Smooth muscle cell of the coronary artery (primary cell): ENCODE measurements at places on chromosomes 7 and 10. TPM values are rescaled to one million over a fixed set of nuclear protein-coding genes. Genes with fewer than 3 reads are reported as not detected.

HIF1AN gene
- total RNA-seq, result 9.9 and 11.1 TPM in 2 replicates

IDI2 gene
- total RNA-seq, result not detected in 2 replicates

BICC1 gene
- total RNA-seq, result 91.9 and 102 TPM in 2 replicates

RNF32 gene
- total RNA-seq, result 0.23 and 0.98 TPM in 2 replicates

FXYD4 gene
- total RNA-seq, result not detected in 2 replicates

UPK3BL1 gene
- total RNA-seq, result 5.4 and 6.2 TPM in 2 replicates

ARHGAP22 gene
- 28.0 and 63.6 TPM in 2 replicates for total RNA-seq

MSMB gene
- total RNA-seq, result not detected in 2 replicates

PPP1R3C gene
- total RNA-seq, result 33.9 and 36.7 TPM in 2 replicates

SPDYE5 gene
- 0.12 TPM in 1 of 2 replicates, not detected in the other for total RNA-seq

CYP3A4 gene
- not detected in 2 replicates for total RNA-seq

PKD2L1 gene
- total RNA-seq, result not detected in 2 replicates

COPG2 gene
- total RNA-seq, result 21.4 and 28.7 TPM in 2 replicates

WEE2 gene
- not detected in 2 replicates for total RNA-seq

EVX1 gene
- not detected in 2 replicates for total RNA-seq

MRC1 gene
- total RNA-seq, result 0.12 TPM in 1 of 2 replicates, not detected in the other

TMEM140 gene
- total RNA-seq, result 3.4 and 11.5 TPM in 2 replicates

PNLIPRP1 gene
- not detected in 2 replicates for total RNA-seq
